ENCODE measurements at places on chromosomes 1 and 21. TPM values are rescaled to one million over a fixed set of nuclear protein-coding genes. Genes with fewer than 3 reads are reported as not detected.

HLX gene
- 45.7 TPM for total RNA-seq

MTF1 gene
- 2.1 TPM for total RNA-seq

AGBL4 gene
- not detected for total RNA-seq

OR2T11 gene
- not detected for total RNA-seq

KRTAP19-1 gene
- total RNA-seq, result not detected

CASQ2 gene
- not detected for total RNA-seq

EFNA3 gene
- total RNA-seq, result 0.80 TPM

IRF6 gene
- total RNA-seq, result 0.44 TPM

LCE3A gene
- not detected for total RNA-seq

PPIAL4G gene
- total RNA-seq, result not detected

RGS4 gene
- 92.6 TPM for total RNA-seq

CRABP2 gene
- total RNA-seq, result 0.13 TPM

RBBP4 gene
- total RNA-seq, result 113 TPM

BCAN gene
- not detected for total RNA-seq

CYP4A11 gene
- total RNA-seq, result not detected

TFB2M gene
- total RNA-seq, result 17.3 TPM

IFT25 gene
- 20.9 TPM for total RNA-seq

KCNA3 gene
- total RNA-seq, result not detected

B4GALT2 gene
- 105 TPM for total RNA-seq

PM20D1 gene
- total RNA-seq, result not detected

APOBEC4 gene
- not detected for total RNA-seq

CACNA1E gene
- not detected for total RNA-seq

C2CD4D gene
- not detected for total RNA-seq

KIF21B gene
- 1.2 TPM for total RNA-seq

RIMS3 gene
- total RNA-seq, result 0.10 TPM

TBX19 gene
- 0.69 TPM for total RNA-seq

SLC6A17 gene
- 2.0 TPM for total RNA-seq

ZNF648 gene
- not detected for total RNA-seq

DRAXIN gene
- total RNA-seq, result 0.25 TPM

PPOX gene
- 12.0 TPM for total RNA-seq

NR0B2 gene
- total RNA-seq, result not detected

HOOK1 gene
- total RNA-seq, result not detected

CTTNBP2NL gene
- total RNA-seq, result 26.2 TPM

ESRRG gene
- total RNA-seq, result not detected

All from mammary microvascular endothelial cell (primary cell).